ENCODE measurements at places on chromosomes 2 and 18. TPM values are rescaled to one million over a fixed set of nuclear protein-coding genes. Genes with fewer than 3 reads are reported as not detected.

- DNase-seq = no peak
Measured at GRCh38 chr2:217899231-217900009, 103.4 kb downstream of the TNS1 start.

DNA sequence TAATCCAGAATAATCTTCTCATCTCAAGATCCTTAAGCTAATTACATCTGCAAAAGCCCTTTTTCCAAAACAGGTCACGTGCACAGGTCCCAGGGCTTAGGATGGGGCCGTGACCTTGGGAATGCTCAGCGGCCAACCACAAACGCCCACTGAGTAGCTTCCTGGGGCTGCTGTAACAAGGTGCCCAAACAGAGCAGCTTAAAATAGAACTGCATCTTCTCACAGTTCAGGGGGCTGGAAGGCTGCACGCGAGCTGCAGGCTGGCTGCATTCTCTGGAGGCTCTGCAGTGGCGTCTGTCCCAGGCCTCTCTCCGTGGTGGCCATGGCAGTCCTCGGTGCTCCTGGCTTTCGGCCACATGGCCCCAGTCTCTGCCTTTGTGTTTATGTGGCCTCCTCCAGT, 31.9 kb downstream of the ADI1 start:
- DNase-seq = no peak

GRCh38 chr2:31729442-31730092, 148.8 kb upstream of the SRD5A2 start:
- DNase-seq = no peak

DNA sequence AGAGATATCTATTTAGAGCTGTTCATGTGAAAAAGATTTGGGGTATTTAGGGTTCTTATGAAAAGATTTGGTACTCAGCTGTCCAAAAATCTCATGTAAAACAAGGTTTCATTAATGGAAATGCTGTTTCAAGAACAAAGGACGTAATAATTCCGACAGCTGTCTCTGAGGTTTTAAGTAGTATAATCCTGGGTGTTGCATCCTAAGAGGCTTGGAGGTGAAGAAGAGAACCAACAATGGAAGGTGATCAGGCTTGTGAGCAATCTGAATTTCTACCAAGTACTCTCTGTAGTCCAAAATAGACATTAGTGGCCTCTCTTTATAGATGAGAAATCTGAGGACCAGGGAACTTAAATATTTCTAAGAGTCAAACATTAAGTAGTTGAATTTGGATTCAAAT, 205.1 kb downstream of the BABAM2 start:
- DNase-seq = no peak

The IL1RL2 gene
- total RNA-seq = 15.9 TPM
